SK-N-MC (cell line): ENCODE measurements at places on chromosomes 7 and 10.

DNA sequence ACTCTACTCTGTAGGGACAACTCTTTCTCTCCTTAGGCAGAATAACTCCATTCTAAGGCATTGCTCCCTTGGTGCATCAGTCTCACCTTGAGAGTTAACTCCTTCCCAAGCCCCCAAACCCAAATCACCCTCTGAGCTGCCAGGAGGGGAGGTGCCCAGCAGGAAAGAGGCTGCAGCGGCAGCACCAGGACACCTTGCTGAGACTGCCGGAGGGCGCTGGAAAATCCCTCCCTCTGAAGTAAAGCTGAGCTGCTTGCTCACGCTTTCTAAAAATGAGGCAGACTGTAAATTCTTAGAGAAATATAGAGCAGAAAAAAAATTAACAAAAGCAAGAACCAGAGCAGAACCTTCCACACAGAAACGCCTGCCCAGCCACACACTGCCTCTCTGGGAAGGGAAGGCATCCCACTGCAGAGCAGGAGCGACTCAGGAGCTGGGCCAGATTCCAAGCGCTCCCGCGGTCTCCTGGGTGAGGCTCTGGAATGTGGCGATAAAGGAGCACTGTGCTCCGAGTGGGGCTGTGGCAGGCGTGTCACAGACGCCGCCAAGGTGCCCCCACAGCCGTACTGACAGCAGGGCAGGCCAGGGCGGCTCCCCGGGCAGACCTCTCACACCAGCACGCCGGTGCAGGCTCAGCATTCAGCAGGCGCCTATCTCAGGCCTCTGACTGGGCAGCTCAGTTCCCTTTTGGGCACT lies 202.1 kb downstream of the TNS3 start:
- DNase-seq, result no peak

GRCh38 chr10:113273181-113274163 lies 279.4 kb upstream of the HABP2 start:
- no peak for DNase-seq

- no peak for DNase-seq
Observed at GRCh38 chr7:101126651-101127459, at the start of gene SERPINE1. TSS of gene SERPINE1 (plus strand) at chr7:101127104. CDS start at chr7:101128394, 1,290 bp downstream.

DNA sequence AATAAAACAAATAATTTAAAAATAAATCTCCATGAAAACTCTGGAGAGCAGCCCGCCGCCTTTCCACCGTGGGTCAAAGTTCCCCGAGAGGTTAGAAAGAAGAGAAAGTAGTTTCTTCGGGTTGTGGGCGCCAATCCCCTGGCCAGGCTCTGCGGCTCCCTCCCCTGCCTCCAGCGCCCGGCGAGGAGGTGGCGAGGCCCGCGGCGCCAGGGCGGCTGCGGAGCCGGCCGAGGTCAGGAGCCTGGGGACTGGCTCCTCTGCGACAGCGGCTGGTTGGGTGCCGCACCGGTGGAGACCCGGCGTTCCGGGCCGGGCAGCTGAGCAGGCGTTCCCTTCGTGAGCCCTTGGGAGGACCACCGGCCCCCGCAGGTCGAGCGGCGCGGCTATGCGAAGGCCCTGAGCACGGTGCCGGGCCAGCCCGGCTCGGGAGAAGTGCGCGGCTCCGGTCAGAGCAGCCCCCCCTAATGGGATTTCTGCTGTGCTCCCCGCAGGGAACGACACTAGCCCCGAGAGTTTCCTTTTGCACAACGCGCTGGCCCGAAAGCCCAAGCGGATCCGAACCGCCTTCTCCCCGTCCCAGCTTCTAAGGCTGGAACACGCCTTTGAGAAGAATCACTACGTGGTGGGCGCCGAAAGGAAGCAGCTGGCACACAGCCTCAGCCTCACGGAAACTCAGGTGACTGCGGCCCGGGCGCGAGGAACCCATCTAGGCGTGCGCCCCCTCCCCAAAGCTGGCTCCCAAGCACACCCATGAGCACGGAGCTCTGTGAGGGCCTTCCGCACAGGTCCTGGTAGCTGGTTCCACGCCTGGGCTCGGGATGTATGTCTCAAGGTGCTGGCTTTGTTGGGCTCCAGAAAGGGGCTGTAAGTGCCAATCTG lies 2.8 kb downstream of the EMX2 start:
- no peak for DNase-seq

DNA sequence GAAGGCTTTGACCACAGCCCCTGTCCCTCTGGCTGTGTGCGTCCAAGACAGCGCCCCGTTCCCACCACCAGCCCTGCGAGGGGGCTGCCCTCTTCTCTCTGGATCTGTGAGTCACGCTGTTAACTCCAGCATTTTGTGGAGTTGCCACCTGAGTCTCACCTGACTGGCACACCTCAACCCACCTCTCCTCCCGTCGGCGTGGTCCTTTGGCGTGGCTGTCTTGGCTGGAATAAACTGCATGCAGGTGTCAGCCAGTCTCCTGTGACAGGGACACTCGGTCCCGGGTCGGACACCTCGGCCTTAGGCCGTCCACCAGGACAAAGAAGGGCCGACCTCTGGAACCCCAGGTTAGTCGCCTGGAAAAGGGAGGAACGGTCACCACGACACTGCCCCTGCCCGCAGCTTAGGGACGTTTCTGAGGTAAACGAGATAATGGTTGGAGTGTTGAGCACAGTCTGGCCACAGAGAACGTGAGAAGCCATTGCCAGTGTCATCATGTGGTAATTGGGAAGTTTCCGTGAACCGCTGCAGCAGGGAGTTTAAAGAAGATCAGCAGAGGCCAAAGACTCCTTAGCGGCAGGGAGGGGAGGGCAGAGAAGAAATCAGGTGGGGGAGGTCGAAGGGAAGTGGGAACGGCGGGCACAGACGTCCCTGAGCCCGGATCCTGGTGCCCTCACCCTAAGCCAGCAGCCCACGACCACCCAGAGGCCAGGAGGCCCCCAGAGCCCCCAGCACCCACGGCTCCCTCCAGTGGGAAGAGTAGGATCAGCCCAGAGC lies 73.6 kb upstream of the FAM20C start:
- DNase-seq, result no peak

DNA sequence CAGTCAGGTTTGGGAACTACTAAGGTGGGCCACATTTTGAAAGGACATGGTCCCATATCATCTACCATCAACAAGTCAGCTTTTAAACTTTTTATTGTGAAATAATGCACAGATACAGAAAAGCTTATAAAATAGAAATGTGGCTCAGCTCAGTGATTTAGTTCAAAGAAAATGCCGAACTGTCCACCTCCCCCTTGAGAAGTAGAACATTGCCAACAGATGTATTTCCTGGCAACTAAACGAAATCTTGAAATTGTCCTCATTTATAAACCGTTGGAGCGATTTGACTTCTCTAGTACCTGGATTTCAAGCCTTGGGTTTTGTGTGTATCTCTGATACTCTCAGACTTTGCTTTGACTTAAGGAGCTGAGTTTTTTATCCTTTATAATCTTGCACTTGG lies 32.7 kb upstream of the SMNDC1 start:
- no peak for DNase-seq

DNA sequence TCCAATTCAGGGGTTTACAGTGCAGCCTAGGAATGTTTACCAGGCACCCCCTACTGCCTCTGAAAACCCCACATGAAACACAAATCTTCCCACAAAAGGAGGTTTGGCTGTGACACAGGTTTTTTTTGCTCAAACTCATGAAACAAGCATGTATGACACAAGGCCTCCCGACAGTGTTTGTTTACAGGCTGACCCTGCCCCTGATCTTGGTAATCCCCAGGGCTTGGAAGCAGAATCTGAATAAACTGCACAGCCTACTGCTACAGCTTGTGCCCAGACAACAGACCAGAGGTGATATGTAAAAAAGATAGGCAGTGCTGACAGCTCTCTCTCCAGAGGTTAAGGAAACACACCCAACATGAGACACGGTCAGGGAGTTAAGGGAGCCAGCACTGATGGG lies 184.2 kb downstream of the KMT2E start:
- DNase-seq, result no peak

DNA sequence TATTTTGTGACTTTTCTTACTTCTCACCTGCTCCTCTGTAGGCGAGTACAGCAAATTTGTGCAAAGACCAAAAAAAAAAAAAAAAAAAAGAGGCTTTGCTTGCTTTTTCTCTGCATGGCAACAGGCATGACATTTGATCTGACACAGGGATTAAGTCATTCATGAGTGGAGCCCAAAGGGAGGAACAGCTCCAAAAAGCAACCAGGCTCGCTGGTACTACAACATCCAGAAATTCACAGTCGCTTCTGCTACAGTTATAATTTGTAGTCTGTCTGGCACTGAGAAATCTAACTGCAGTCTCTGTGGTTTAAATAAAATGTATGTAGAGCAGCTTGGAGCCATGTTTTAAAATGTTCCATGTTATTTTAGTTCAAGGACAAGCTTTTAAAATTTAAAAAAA lies 31.7 kb downstream of the MKX start:
- DNase-seq, result no peak

GRCh38 chr10:70266056-70266455 lies 17.7 kb downstream of the NPFFR1 start:
- DNase-seq, result no peak
